CD8-positive, alpha-beta memory T cell (primary cell): ENCODE measurements at places on chromosomes 7 and 10. TPM values are rescaled to one million over a fixed set of nuclear protein-coding genes. Genes with fewer than 3 reads are reported as not detected.

The CFAP43 gene
- not detected for total RNA-seq

The ZPBP gene
- 0.22 TPM for total RNA-seq

The UPK3BL2 gene
- 7.7 TPM for total RNA-seq

The MORN4 gene
- 2.7 TPM for total RNA-seq

The CALML5 gene
- not detected for total RNA-seq

The CRPPA gene
- total RNA-seq = 1.8 TPM

The NOM1 gene
- 34.2 TPM for total RNA-seq

The AKR1C3 gene
- 0.75 TPM for total RNA-seq

The FBXO24 gene
- 0.47 TPM for total RNA-seq

The ZKSCAN5 gene
- total RNA-seq = 8.4 TPM

The PODXL gene
- total RNA-seq = 1.2 TPM

The NPY gene
- not detected for total RNA-seq

The EFCAB10 gene
- not detected for total RNA-seq

- DNase-seq = no peak
Observed at GRCh38 chr10:31612082-31612481, 293.1 kb downstream of the ZEB1 start.

- DNase-seq = no peak
Observed at GRCh38 chr10:48939790-48940325, at the start of gene LRRC18. Gene LRRC18 (minus strand): TSS chr10:48939840. CDS start chr10:48914155, 25,685 bp downstream.

- DNase-seq = no peak
Observed at GRCh38 chr7:130655286-130655685, 13.3 kb downstream of the COPG2 start.

GRCh38 chr10:88793712-88794299 lies 8.7 kb upstream of the LIPM start:
- DNase-seq = peak; percentile 26

DNA sequence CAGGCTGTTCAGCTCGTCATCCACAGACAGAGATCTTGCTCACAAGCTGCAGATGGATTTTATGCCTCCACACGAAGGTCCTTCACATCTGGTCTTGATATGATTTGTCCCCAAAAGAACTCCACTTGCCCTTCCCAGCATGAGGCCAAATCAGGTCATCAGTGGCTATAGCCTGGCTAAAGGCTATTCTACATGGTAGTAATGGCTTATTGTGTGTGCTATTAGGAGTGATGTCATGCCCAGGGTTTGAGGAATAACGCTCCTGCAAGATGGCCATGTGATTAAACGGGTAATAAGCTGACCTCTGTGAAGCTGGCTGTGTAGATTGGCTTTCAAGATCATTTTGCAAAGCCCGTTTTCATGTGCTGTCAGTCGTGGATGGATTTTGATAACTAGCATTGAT lies 313.8 kb downstream of the FRMD4A start:
- no peak for DNase-seq

DNA sequence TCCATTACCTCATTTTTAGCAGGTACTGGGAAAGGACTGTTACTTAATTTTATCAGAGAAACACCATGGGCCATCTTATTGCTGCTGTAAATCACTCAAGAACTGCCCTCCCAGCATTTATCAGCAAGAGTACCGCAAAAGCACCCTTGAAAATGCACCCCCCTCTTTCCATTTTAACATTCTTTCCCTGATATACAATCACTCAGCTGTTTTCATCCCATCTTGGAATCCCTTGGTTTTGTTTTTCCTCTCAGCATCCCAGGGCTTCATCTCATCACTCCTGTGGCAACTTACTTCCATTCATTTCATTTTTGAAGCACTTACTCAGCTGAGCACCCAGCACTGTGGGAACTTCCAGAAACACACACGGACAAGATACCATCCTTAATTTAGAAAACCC lies 36.5 kb downstream of the RAPGEF5 start:
- DNase-seq = no peak

DNA sequence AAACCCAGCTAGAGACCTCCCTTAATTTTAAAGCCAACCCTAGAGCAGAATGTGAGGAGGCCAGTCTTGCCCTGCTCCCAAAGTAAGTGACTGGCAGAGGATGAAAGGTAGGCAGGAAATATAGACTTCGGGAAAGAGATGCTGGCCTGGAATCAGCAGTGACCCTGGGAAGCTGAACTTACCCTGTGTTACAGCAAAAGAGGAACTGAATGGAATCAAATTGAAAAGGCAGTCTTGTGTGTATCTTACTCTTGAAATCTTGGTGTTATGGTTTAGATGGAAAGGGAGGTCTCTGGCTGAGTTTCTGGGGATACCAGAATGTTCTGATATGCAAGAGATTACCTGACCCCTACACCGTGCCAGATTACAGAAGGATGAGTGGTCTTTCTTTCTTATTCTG lies 7.9 kb upstream of the CFAP43 start:
- no peak for DNase-seq

GRCh38 chr10:106705681-106706100 lies 458.8 kb downstream of the SORCS1 start:
- no peak for DNase-seq

DNA sequence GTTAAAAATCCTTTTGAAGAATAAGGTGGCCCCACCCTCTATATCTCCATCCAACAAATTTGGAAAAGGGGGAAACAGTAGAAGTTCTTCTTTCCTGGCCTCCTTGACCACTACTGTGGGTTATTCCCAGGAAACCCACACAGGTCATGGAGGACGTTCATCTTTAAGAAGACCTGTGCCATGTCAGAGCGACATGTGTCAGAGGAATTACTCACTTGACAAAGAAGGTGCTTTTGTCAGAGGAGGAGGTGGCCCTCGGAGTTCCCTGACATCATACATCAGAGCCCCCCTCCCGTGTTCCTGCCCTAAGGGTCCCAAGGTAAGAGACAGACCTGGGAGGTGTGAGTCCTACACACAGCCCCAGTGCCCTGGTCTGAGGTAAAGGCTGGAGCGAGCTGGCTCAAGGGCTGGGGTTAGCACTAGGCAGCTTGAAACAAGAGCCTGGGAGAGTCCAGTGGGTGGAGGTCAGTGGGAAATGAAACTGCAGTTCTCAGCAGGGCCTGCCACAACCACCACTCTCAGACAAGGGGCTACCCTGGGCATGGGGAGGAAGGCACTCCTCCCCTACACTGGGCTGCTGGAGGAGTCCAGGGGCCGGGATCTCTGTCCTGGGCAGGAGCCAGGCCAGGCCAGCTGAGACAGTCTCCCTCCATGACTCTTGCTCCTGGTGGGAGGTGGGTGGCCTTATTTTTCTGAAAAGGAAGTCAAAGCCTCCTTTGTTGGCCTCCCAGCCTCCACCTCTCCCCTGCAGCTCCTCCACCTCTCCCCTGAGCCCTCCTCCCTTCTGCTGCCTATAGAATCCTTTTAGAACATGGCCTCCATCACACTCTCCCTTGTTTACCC lies 21.8 kb upstream of the ZMIZ1 start:
- DNase-seq = no peak

- no peak for DNase-seq
Observed at GRCh38 chr7:127809261-127809702, 157.3 kb downstream of the SND1 start.

DNA sequence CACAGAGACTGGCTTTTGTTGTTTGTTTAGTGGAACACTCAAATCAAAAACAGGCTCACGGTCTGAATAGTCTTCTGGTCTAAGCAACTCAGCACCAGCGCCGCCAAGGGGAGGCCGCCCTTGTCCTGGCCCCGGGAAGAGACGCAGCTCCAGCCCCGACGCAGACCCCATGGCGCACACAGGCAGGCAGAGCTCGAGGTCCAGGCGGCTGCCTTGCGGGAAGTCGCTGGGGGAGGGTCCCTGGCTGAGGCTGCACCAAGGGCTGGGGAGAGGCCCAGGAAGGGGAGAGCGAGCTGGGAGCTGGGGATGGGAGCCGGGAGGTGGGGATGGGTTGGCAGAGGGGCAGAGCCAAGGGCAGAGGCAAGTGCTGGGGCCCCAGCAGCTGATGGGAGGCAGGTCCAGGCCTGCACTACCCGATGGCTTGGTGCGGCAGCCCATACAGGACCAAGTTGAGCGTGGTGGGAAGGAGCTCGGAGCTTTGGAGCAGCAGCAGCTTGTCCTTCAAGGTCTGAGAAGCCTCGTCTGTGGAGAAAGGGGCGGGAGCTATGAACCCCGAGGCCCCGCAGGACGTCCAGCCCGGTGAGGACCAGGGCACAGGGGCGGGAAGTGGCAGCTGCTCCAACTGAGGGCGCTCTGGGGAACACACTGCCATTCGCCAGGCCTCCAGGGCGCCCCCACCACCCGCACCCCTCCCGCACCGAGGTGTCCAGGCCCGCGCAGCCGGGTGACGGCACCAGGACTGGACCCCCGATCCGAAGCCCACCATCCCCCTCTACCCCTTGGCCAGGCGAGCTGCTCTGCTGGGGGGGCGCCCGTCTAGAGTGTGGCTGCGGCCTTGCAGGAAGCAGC lies 22.7 kb upstream of the NKX6-2 start:
- DNase-seq = no peak

- DNase-seq = no peak
Observed at GRCh38 chr7:64908358-64908757, 5.3 kb downstream of the ZNF273 start.

- DNase-seq = peak; percentile 34
Observed at GRCh38 chr7:55574051-55574717, 1.9 kb upstream of the VOPP1 start.

GRCh38 chr10:14820010-14820774 lies 17.6 kb downstream of the CDNF start:
- no peak for DNase-seq

DNA sequence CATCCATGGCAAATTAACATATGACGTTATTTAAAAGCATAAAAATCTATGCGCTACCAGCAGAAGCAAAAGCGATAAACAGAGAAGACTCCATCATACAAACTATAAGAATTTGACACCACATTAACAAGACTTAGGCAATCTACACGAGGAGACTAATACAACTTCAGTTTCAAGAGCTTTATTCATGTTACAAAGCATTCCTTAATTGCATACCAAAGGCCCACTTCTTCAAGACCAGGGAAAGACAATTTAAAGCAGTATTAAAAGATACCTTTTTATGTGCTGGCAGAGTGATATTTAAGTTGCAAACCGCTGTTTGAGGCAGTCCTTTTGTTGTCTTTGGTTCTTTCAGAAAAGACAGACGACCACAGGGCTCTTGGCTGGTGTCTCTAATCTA lies 176.0 kb upstream of the CCDC6 start:
- no peak for DNase-seq

GRCh38 chr7:70132852-70133690 lies 534.8 kb downstream of the AUTS2 start:
- no peak for DNase-seq
